Lung microvascular endothelial cell (primary cell): ENCODE measurements at places on chromosomes 4 and X.

DNA sequence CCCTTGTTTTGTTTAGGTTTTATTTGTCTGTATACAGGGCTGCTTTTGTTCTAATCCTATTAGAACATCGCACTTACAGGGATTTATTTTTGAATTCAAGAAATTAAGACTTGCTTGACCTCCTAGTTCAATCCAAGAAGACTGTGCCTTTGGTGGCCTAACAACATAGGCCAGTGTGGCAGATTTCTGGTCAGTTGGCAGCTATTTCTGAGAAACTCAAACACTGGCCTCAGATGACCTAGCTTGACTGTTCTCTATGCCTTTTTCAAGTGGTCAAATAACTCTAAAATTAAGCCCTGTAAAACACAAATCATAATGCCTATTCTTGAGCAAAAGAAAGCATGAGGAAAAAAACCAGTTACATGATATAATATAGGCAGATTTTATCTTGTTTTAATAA is 89.3 kb upstream of the GPR34 start:
- DNase-seq, result no peak

DNA sequence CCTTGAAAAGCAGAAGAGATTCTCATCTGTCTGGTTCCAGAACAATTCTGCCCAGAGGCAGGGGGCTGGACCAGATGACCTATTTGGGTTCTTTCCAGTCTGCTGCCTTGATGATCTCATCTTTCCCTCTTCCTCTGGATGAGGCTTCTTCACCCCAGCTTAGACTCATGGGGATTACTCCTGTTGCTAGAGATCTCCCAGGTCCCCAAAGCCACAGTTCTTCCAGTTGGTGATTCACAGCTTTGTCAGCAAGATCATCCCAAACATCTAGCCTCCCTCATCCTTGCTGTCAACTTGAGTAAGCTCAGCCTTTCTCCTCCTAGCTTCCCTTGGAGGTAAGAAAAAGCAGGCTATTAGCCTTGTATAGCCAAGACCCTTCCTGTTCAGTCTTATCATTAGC is 64.2 kb upstream of the PJA1 start:
- DNase-seq, result no peak

- no peak for DNase-seq
These were observed 42.7 kb upstream of the TMEM150C start for GRCh38 chr4:82604522-82604921.

GRCh38 chr4:85741381-85741780 is 266.4 kb downstream of the ARHGAP24 start:
- DNase-seq, result no peak

DNA sequence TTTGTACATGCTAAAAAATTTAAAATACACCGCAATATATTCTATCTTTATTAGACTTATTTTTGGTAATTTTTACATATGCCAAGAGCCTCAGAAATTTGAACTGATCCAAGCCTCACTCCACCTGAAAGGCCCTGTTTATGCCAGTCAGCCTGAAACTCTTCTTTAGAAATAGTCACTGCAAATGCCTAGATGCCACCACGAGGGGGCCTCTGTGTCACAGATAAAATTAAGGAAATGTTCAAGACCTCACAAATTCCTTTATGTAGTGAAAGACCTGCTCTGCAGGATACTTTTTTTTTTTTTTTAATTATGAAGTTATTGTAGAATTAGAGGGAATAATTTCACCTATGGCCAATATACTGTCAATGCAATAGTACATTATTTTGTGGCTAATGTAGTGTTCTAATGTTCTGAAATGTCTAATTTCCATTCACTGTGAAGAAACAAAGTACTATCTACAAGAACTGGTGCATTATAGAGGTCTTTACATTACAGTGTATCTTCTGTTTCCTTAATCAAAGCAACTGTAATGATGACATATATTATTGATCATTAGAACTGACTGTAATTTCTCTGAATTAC is 69.8 kb downstream of the DTHD1 start:
- peak; percentile 48 for DNase-seq

DNA sequence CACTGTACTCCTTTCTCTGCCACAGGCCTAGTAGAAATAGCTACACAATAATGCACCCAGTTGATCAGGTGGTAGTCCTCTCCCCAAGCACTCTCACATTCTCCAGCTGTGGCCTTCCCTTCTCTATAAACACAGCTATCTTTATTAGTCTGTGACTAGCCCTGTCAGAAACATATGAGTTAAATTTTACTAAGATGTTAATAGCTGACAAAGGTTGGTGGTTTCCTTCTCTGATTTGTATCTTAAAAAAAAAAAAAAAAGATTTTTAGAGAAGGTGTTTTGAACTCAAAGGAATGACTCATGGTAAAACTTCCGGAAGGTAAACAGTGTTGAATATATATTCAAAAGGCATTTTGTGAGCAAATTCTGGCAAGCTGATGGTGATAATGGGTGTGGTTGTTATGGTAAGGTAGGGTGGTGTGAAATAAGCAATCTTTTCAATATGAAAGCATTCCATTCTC is 327.4 kb downstream of the PPP3CA start:
- no peak for DNase-seq

DNA sequence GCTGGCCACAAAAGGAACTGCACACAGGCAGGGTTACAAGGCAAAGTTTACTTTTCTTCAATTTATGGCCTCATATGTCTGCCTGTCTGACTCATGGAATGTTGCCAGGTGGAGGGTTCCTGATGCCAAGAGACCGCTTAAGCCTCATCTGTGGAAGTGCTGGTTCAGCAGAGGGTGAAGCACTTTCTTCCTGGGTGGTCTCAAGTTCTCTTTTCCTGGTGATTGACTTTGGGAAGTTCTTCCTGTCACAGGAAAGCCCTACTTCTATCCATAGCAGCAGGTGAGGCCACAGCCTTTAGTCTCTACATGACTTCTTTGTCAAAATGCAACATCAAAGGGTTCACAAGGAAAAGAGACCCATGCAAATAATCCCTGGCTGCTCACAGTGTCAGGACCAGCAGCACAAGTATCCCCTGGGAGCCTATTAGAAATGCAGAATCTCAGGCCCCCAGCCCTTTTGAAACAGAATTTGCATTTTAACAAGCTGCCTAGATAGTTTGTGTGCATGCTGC is 81.4 kb upstream of the IGFBP7 start:
- peak; percentile 11 for DNase-seq

DNA sequence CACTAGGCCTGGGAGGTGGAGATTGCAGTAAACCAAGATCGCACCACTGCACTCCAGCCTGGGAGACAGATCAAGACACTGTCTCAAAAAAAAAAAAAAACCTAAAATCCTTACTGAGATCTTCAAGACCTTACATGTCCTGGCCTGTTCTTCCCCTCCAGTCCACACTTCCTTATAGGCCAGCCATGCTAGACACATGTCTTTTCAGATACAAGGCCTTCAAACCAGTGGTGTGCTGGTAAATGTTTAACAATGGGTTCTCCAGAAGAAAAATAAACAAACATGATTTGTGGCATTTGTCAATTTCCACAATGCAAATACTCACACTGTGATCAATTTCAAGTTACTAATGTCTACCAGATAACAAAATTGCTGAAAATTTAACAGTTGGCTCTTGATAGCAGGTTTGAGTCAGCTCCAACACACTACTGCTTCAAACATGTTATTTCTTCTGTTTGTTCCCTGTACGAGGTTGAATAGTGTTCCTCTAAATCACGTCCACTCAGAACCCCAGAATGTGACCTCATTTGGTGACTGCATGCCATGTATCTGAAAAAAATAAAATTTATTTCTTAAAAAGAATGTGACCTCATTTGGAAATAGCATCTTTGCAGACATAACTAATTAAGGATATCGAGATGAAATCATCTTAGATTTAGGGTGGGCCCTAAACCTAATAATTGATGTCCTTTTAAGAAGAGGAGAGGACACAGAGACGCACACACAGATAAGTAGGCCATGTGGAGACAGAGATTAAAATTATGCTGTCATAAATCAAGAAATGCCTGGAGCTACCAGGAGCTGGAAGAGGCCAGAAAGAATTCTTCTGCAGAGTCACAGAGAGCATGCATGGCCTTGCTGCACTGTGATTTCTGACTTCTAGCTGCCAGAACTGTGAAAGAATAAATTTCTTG is 144.4 kb downstream of the ZNF674 start:
- DNase-seq, result no peak

GRCh38 chr4:67714248-67714583 is 13.3 kb upstream of the UBA6 start:
- DNase-seq, result peak; percentile 11

- DNase-seq, result peak; percentile 68
These were observed 19.2 kb downstream of the PNMA6E start for GRCh38 chrX:153381684-153382532.

DNA sequence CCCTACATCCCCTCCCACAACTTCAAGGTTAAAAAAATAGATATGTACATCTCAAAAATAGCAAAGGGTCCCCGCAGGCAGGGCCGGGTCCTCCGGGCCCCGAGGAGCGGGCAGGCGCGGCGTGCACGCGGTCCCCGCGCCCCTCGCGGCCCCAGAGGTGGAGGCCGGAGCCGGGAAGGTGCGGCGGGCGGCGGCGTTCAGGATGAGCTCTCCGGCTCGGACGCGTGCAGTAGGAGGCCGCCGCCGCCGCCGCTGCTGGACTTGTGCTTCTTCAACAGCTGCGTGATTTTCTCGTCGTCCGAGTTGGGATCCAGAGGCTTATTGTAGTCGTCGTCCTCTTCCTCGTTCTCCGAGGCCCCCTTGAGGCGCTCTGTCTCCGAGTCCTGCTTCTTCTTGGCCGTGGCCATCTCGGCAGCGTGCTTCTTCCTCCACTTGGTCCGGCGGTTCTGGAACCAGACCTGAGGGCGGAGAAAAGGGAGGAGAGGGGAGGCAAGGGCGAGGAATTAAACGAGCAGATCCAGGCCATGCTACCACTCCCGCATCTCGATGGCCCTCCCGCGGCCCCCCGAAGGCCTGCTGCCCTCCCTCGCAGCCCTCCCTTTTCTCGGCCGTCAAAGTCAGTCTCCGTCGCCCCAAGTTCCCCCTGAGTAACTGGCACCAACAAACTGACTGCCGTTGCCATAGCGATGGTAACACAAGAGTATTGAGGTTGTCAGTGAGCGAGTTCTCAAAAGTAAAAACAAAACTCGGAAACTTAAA is 5.8 kb downstream of the NKX6-1 start:
- DNase-seq, result peak; percentile 23

- DNase-seq, result peak; percentile 31
These were observed 136.0 kb upstream of the STX18 start for GRCh38 chr4:4677556-4678522.

DNA sequence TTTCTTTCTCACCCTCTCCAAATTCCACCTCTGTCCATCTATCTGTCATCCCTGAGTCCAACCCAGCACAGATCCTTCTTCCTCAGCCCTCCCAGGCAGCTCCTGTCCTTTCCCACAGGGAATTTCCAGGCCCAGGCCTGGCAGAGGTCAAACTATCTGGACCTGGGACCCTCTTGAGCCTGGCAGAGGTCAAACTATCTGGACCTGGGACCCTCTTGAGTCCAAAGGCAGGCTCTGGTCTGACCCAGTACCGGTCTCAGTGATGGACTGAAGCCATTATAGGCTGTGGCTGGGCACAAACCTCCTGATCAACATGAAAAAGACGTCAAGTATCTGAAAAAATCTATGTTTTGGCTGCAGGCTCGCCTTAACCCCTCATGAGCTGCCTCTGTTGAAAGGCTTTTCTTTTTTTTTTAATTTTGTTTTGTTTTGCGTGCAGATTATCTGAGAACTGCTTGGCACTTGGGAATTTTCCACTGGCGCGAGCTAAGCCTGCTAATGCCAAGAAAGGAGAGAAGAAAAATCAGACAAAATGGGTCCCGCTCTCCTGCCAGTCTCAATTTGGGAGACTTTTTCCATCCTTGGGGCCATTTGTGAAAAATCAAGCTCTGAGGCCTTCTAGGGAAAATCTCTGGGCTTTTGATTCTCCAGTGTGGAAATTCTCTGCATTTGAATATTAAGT is 31.2 kb downstream of the MSX1 start:
- DNase-seq, result no peak

DNA sequence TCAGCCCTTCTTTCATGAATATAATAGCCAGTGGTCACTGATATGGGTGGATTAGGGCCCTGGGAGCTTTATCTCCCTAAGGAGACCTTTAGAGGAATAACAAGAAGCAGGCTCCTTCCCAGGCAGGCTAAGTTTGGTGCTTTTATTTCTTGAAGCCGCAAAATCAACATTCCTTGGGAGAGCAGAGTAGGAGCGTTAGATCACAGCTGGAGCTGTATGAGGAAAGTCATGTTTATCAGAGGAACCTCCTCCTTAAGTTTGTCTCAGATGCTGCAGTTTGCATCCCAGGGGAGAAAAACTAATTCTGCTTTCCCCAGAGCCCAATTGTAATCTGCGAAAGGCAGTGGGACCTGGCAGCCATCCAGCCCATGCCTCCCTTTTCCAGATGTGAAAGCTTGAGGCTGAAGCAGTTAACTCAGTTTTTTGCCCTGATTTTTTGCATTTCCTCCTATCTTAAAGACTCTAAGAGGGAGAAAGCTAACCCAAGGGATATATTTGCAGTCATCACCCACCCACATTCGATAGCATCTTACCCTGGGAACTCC is 186.0 kb upstream of the FRMPD4 start:
- DNase-seq, result no peak

DNA sequence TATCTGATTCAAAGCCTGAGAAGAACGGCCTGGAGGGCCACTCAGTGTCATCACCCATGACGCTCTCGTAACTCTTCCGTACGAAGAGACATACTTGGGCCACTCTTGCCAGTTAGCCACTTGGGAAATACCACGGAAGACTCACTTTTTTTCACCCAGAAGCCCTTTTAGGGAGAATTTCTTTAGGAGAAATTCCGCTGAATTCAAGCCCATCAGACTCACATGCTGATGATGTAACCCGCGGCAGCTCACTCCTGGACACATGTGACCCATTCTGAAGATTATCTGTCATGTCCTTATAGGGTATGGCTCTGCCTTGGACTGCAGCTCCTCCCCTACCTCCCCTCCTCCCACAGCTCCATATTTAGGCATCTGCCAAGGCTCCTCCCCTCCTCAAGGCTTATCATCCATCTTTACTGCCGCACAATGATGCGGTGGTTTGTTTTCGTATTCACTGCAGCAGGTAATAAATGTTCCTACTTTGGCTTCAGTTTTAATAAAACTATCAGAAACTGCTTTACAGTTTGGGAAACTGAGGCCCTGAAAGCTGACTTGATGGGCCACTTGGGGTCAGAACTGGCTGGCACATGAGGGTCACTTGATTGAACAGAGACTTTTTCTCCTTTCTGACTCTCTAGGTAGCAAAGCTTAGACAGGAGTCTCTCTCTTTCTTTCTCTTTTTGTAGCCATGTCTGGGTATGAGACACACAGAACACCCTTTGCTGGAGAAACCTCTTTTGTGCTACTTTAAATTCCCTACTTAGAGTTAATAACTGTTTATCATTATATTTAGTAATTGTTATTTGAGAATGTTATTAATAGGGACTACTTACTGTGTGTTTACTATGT is 42.1 kb downstream of the RHOH start:
- DNase-seq, result no peak

- DNase-seq, result no peak
These were observed 5.3 kb downstream of the FHDC1 start for GRCh38 chr4:152941411-152941810.
